Midbrain (tissue), 1 donor: ENCODE measurements at places on chromosomes 6 and 20.

DNA sequence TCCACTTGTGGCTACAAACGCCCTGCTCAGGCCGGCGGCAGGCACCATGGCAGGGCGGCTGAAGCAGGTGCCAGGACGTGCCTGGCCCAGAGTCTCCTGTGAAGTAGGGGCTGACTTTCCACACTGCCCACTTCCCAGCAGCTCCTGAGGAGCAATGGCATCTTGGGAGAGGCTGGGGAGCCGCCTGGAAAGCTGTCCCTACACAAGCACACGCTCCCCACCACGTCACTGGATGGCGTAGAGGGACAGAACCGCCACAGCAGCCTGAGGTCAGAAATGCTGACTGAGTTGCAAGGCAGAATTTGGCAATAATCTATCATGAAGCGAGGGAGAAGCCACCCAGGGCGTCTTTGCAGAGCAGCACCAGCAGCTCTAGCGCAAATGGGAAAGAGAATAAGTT, 86.3 kb downstream of the NINL start:
- no peak for DNase-seq

- no peak for DNase-seq
Observed at GRCh38 chr6:28758046-28758817, 165.6 kb downstream of the TRIM27 start.

DNA sequence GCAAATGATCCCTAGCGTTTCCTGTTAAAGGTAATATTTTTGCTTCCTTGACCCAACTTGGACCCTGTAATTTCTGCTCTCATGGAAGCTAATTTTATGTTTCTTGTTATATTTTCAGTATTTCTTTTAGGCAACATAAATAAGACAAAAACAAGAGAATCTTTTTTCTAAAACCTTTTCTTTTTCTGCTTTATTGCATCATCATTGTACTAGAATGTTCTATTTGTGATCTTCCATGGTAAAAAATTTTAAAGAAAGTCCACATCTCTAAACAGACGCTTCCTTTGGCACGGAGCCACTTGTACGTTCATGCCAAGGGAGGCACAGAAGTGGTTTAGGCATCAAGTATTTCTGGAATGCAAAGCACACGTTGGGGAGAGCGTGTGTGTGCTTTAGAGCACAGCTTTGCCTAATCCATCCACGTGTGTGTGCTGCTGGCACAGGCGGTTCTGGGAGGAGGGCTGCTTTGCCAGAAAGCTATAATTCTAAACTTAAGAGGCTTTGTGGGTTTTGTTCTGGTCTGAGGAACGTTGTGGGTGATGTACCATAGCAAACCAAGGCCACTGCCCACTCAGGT, 98.3 kb downstream of the SASH1 start:
- DNase-seq = no peak

GRCh38 chr6:127921982-127922381, 21.1 kb upstream of the THEMIS start:
- DNase-seq = no peak

GRCh38 chr20:63178889-63179686, 36.8 kb downstream of the YTHDF1 start:
- DNase-seq = peak; percentile 34

DNA sequence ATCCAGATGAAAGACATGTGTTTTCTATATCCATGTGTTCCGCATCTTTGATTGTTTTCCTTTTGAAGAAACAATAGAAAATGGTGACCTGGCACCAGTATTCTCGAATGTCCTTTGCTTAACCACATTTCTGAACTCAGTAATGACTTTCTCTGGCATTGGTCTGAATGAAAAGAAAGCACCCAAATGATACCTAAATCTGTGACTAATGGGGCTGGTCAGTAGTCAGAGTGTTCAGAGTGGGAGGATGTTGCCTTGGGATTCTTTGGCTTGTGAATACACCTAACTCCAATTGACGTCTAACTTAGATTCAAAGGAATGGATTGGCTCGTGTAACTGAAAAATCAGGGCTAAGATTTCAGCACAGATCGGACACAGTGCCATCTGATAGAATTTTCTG, 27.1 kb downstream of the PARD6B start:
- no peak for DNase-seq

DNA sequence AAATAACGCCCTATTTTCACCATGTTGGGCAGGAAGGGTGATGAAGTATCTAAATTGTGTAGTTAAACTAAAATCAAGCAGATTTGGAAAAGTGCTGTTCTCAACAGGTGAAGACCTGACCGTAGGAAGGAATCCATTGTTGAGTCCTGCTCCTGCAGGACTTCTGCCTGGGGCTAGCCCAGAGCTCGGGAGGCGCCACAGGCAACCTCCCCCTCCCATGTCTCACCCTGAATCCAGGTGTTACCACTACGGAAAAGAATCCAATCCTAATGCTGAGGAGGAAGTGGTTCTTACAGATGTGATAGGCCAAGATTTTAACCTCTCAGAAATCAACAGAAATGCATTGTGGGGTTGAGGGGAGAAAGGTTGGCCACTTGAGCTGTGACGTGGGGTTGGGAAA, 30.2 kb downstream of the RAB22A start:
- no peak for DNase-seq

DNA sequence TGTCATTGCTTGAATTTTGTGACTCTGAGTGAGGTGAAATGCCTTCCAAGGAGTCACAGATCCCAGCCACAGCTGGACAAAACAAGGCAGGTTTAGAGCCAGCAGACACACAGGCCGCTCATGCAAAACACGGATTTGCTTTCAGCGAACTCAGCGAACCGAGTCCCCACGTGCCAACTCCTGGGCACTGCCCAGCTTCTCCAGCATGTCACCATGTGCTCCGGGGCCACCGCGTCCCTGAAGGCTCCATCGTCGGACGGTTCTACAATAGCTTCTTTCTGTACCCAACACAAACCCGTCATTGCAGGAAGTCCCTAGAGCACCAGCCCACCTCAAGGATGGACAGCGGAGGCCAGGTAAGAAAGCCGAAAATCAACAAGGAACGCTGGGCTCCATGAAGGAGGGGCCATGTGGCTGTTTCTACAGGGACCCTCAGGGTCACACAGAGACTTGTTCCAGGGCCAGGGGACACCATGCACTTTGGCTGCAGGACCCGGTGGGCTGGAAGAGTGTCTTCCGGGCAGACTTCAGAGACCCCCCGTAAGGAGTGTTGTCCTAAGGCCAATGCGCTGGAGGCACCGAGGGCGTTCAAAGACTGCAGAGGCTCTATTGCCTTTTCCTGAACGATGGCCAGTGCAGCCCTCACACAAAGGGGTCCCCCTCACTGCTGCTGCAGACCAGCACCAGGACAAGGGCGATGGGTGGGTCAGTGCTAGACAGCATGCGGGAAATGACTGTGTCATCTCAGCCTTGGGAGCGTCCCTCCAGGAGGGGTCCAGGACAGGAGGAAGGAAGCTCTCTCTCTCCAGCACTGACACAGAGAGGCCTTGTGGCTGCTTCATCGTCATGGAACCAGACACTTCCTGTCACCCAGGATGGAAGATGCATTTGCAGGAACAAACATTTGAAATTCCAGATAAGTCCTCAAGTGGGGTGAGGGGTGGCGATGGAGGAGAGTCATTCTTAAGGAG, 19.8 kb downstream of the DACT2 start:
- DNase-seq = peak; percentile 20
